ENCODE measurements at places on chromosomes 1 and 21. TPM values are rescaled to one million over a fixed set of nuclear protein-coding genes. Genes with fewer than 3 reads are reported as not detected.

GRCh38 chr1:43951021-43951985 is 4.6 kb downstream of the IPO13 start:
- H3K4me3 ChIP-seq: no peak overlapping the region
- H3K36me3 ChIP-seq: peaks cover 2% of the 10 kb centered on the region
- H3K4me1 ChIP-seq: peaks cover 21% of the 10 kb centered on the region
- no peak overlapping the region for H3K27ac ChIP-seq
- no peaks in the 10 kb centered on the region for H3K27me3 ChIP-seq

DNA sequence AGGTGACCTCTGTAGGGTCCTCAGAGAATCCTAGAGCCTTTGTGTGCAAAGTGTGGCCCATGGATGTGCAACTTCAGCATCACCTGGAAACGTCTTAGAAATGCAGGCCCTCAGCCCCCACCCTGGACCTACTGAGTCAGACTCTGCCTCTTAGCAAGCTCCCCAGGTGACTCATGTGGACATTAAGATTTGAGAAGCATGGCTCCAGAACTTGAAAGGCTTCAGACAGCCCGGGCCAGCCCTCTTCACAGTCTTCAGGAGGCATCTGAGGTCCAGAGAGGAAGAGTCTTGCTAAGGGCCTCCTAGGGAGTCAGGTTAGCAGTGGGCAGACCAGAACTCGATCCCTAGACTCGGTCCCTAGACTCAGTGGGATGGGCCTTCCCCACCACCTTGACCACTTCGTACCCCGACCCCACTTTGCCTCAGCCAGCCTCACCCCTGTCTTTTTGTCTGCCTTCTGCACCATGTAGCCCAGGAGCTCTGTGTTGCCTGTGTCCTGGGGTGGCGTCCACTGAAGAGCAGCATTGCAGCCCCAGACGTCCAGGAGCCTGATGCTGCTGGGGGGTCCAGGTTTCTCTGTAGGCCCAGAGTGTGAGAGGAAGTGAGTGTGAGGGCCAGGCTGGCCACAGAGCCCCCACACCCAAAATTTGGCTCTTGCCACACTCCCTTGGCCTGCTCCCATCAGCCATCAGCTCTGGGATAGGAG is 4.8 kb downstream of the MYBPH start:
- no peak for DNase-seq
- H3K4me3 ChIP-seq: no peak overlapping the region
- H3K4me1 ChIP-seq: no peaks in the 10 kb centered on the region
- H3K27me3 ChIP-seq: no peaks in the 10 kb centered on the region
- H3K27ac ChIP-seq: no peak overlapping the region
- H3K36me3 ChIP-seq: no peaks in the 10 kb centered on the region

The S100A16 gene
- not detected for total RNA-seq

The C1orf21 gene
- 1.2 TPM for total RNA-seq

Data from activated naive CD4-positive, alpha-beta T cell treated with anti-CD3 and anti-CD28 coated beads for 36 hours (primary cell).